Activated naive CD4-positive, alpha-beta T cell treated with anti-CD3 and anti-CD28 coated beads for 36 hours (primary cell): ENCODE measurements at places on chromosomes 12 and 14.

DNA sequence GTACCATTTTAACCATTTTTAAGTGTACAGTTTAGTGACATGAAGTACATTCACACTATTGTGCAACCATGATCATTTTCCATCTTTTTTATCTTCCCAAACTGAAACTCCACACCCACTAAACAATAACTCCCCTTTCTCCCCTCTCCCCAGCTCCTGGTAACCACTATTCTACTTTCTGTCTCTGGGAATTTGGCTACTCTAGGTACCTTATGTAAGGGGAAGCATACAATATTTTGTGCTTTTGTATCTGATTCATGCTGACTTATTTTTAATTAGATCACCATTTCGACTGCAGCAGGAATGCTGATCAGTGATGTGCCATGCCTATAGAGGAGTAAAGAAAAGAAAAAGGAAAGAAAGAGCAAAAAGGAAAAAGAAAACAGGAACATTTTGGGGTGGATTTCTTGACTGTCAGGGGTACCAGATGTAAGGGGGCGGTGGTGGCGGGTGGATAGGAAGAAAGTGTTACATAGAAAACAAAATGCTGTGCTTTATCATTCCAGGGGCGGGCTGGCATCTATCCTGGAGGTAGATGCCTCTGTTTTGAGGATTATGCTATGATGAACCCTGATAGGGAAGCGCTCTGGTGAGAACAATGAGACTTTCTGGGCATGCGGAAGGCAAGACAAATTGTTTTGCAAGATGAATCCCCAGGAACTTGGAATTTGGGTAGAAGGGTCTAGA lies 45.2 kb upstream of the CTDSP2 start:
- DNase-seq = no peak

DNA sequence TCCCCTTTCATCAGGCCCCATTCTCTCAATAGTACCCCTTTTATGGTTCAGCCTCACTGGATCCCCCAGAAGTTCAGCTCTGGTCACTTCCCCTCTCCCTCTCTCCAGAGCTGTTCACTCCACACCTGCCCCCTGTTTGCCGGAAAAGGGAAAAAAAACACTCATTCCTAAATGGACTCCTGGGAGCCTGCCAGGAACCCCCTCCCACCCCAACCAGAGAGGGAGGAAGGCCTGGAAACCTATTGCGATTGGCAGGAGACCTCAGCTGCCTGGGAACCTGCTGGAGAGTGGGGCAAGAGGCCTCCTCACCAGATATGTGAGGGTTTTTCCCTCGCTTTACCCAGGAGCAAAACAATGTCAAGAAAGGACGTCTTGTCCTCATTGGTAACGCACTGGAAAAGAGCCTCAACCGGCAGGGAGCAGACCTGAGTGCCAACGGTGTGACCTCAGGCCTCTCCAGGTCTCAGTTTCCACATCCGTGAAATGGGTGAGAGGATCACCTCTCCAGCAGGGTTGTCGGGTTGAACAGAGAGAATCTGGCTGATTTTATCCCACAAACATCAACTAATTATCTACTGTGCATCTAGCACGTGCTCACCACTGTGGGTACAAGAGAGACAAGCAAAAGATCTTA lies 4.6 kb downstream of the DTX1 start:
- no peak for DNase-seq

DNA sequence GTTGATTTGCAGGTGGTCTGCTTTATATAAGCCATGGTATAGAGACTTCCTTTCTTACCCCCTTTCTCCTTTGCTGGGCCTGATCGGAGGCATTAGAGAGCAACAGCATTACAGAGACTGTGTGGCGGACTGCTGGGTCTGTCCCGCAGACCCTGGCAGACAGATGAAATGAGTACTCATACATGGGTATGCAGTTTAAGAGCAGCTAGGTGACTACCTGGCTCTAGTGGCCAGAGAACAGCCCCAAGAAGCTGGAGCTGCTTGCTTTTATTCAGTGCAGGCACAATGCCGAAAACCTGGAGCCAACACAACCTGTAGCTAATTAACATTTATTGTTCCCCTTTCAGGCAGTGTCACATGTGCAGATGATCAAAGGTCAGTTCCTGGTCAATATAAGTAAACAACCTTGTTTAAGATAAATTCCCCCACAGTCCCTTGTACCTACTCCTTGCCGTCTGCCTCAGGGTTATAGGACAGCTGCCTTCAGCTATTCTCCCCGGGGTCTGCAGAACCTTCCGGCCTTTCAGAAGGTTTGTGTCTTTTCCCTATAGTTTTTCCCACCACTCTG lies 160.0 kb downstream of the TRHDE start:
- no peak for DNase-seq

- DNase-seq = peak; percentile 97
Observed at GRCh38 chr12:57459055-57459749, 383 bp upstream of the GLI1 start.

DNA sequence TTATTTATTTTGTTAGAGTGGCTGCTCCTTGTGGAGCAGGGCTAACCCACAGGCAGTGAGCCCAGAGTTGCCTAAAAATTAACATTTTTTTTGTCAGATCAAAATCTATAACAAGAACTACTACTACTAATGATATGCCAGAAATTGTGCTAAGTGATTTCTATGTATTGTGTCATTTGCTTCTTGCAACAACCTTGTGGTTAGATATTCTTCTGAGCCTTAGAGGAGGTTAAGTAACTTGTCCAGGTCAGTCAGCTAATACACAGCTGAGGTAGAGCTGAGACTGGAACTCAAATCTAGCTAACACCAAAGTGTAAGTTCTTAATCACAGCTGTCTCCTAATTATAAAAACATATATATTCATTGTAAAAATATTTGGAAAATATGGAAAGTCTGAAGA lies 29.8 kb downstream of the CFL2 start:
- no peak for DNase-seq

GRCh38 chr12:56141946-56142784 lies 10.2 kb upstream of the MYL6B start:
- DNase-seq = no peak

GRCh38 chr12:91991399-91992187 lies 154.1 kb downstream of the BTG1 start:
- no peak for DNase-seq

GRCh38 chr14:90781344-90781761 lies 34.9 kb downstream of the TTC7B start:
- no peak for DNase-seq

DNA sequence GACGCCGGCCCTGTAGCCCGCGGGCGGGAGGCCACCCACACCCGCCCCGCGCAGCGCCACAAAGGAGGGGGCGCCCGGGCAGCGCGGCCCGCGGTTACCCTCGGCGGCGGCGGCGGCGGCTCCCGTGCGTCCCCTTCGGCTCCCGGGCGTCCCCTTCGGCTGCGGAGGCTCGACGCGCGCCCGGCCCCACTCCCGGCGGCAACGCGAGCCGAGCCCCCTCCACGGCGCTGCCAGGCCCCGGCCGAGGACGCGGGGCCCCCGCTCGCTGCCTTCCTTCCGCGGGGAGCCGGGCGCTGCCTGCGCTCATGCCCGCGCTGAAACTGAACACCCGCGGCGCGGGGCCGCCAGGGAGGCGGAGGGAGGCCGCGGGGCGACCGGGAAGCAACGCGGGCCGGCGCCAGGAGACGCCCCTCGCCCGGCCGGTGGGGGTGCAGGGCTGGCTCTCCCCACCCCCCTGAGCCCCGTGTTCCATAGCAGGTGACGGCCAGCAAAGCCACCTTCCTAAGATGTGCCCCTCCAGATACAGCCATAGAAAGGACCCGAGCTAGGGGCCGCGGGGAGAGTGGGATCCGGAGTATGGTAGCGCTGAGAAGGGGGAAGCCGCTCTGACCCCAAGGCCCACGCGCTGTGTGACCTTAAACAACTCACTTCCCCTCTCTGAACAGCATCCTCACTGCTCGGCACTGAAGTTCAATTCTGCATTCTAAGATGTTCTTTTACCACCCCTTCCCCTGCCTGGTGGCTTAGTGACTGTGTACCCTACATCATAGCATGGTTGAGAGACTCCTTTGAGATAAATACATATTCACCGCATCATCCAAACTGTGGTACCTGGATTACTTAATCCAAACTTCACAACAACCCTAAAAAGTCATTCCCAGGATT lies 42.8 kb downstream of the KDM2B start:
- peak; percentile 56 for DNase-seq

DNA sequence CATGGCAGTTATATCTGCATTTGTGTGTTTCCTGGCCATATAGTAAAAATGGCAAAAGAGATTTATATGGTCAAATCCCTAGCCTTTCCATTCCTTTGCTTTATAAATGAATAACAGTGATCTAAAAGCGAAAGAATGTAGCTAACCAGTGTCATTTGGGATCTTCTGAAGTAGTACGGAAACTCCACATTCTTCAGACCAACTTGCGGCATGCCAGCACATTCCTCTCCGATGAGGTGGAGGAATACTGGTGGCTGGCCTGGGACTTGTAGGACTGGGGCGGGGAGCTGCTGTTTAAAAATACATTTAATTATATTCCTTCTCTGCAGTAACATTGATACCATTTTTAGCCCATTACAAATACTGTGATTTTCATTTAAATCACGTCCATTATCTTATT lies 85.3 kb downstream of the SAMD4A start:
- DNase-seq = no peak

DNA sequence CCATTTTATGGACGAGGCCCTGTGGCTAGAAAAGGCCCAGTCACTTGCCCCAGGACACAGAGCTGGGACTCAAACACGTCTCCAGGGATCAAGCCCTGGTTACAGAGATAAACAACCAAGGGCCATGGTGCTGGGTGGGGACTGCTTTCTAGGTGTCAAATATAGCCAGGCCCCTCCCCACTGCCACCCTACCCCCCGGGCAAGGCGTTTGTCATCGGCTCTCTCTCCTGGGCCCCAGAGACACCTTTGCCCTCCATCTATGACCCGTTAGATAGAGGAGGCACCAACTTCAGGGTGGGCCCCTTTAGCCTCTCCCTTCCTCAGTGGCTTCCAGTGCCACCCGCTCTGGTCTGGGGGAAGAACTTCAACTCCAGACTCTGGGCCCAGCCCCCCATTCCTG lies 18.0 kb downstream of the LTBP2 start:
- no peak for DNase-seq

GRCh38 chr14:104844306-104845032 lies 20.6 kb upstream of the CEP170B start:
- DNase-seq = no peak

GRCh38 chr12:104083769-104084475 lies 19.6 kb downstream of the HCFC2 start:
- peak; percentile 61 for DNase-seq

- DNase-seq = no peak
Observed at GRCh38 chr14:21863289-21863688, 189.7 kb upstream of the OR4E1 start.

GRCh38 chr12:1803736-1804135 lies 16.6 kb upstream of the LRTM2 start:
- no peak for DNase-seq

- DNase-seq = no peak
Observed at GRCh38 chr14:34699873-34700621, 14.3 kb downstream of the CFL2 start.
